Activated CD4-positive, alpha-beta T cell treated with anti-CD3 and anti-CD28 coated beads, Interleukin-2, amount 50 U/mL, for 24 hours (primary cell): ENCODE measurements at places on chromosomes 3 and 15.

- DNase-seq: no peak
These were observed 15.3 kb downstream of the LRRC49 start for GRCh38 chr15:70907784-70908471.

DNA sequence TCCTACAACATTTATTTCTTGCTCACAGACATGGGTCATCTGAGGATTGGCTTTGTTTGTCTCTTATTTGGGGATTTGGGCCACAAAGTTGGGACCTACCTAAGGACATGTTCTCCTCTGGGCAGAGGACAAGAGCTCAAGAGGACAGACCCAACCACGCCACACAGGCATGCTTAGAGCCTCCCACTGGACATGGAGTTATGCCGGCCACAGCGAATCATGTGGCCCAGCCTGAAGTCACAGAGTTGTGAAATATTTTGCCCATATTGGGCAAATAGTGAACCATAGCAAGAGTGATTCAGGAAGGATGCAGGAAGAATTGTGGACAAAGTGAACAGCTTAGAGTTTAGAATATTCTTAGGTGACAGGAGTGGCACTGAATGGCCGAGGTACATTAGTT lies 9.9 kb downstream of the TRAK1 start:
- DNase-seq: no peak

DNA sequence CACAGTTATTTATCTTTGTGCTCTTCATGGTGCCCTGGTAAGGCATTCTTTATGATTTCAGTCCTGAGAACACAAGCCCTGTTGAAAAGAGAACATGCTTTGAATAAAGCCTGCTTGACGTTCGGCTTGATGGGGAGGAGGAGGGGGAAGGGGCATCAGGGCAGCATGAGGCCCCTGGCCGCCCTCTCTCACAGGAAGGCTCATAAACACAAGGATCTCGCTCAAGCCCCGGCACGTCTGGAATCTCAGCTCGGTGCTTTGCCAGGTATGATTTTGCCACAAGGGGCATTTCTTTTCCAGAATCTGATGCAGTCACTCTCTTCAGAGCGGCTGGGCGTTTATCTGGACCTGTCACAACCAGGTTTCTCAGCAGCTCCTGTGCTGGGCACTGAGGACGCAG lies 129.4 kb downstream of the DNAJB8 start:
- no peak for DNase-seq

GRCh38 chr3:149663966-149664365 lies 6.1 kb upstream of the WWTR1 start:
- no peak for DNase-seq

GRCh38 chr15:62068071-62068809 lies 1.5 kb downstream of the C2CD4A start:
- DNase-seq: no peak

- DNase-seq: no peak
These were observed 8.1 kb downstream of the NKTR start for GRCh38 chr3:42608581-42608980.

GRCh38 chr3:55854494-55854893 lies 367.4 kb upstream of the WNT5A start:
- DNase-seq: no peak

GRCh38 chr3:160886421-160886820 lies 130.4 kb downstream of the PPM1L start:
- DNase-seq: no peak

- no peak for DNase-seq
These were observed 28.7 kb upstream of the ATP2B2 start for GRCh38 chr3:10534066-10534465.

GRCh38 chr3:106610362-106610959 lies 741.6 kb upstream of the CBLB start:
- DNase-seq: no peak

DNA sequence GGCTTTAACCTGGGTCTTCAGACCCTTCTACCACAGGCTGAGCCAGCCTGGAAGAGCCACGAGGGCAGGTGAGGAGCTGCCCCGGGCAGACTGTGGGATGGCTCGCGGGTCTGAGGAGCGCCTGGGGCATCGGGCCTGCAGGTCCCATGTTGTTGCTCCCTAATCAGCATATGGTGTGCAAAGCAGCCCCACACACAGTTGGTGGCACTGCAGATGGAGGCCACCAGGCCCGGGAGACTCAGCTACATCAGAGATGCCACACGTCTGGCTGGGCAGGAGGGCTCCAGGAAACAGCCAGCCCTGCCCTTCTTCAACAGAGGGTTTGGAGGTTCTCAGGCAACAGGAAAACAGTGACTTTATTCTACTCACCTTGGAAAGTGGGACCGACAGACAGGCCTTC lies 63.9 kb downstream of the XXYLT1 start:
- no peak for DNase-seq

GRCh38 chr3:126109880-126110235 lies 25.9 kb upstream of the SLC41A3 start:
- no peak for DNase-seq

GRCh38 chr3:134647902-134648760 lies 2.7 kb downstream of the KY start:
- no peak for DNase-seq

- DNase-seq: no peak
These were observed 340.4 kb upstream of the KCNMB2 start for GRCh38 chr3:178195824-178196223.

GRCh38 chr15:58758141-58758540 lies 8.6 kb upstream of the ADAM10 start:
- DNase-seq: no peak

- no peak for DNase-seq
These were observed 3.1 kb upstream of the HLTF start for GRCh38 chr3:149089395-149089794.

DNA sequence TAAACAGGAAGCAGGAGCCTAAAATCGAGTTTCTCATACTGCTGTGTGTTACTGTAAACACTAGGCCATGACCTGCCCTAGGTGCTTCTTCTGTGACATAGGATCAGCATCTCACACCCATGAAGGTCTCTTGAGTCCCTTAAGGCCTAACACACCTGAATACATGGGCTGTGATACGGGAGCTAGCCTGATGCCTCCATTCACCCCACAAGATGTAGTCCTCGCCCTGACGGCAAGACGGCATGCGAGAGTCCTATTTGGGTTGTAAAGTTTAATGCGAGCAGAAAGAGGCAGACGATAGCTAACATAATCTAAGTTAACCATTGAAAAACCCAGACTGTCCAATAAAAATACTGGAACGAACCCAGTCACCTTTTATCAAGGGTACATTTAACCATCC lies 241.1 kb upstream of the ICE2 start:
- no peak for DNase-seq

DNA sequence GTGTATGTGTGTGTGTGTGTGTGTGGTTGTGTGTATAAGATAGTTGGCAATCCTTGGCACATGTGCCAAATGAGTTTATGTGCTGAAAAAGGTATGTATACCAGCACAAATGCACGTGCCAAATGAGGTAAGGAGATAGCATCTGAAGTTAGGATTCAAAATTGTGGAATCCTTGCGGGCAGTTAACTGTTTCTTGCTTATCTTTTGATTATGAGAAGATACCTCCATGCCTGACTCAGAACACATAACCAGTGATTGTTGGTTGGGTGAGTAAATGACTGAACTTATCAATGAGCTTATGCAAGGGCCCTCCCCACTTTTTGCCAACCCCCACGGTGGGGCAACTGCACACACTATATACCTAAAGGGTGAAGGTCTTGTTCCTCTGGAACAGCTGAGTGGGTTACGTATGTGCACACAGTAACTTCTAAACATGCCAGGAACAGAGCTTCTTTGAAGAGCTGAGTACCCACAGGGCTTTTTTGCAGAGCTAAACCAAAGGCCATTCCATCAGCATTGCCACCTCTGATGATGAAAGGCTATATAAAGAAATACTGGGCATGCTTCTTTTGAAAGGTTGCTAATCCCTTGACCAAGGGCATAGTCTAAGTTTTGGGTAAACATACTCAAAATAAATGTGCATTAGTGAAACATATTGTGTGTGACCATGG lies 60.1 kb downstream of the MEIS2 start:
- no peak for DNase-seq

GRCh38 chr15:47769166-47769565 lies 51.9 kb downstream of the SEMA6D start:
- DNase-seq: no peak

- DNase-seq: no peak
These were observed 8.4 kb downstream of the MED12L start for GRCh38 chr3:151093905-151094304.

- DNase-seq: no peak
These were observed 23.3 kb downstream of the SLC6A6 start for GRCh38 chr3:14425581-14426304.

DNA sequence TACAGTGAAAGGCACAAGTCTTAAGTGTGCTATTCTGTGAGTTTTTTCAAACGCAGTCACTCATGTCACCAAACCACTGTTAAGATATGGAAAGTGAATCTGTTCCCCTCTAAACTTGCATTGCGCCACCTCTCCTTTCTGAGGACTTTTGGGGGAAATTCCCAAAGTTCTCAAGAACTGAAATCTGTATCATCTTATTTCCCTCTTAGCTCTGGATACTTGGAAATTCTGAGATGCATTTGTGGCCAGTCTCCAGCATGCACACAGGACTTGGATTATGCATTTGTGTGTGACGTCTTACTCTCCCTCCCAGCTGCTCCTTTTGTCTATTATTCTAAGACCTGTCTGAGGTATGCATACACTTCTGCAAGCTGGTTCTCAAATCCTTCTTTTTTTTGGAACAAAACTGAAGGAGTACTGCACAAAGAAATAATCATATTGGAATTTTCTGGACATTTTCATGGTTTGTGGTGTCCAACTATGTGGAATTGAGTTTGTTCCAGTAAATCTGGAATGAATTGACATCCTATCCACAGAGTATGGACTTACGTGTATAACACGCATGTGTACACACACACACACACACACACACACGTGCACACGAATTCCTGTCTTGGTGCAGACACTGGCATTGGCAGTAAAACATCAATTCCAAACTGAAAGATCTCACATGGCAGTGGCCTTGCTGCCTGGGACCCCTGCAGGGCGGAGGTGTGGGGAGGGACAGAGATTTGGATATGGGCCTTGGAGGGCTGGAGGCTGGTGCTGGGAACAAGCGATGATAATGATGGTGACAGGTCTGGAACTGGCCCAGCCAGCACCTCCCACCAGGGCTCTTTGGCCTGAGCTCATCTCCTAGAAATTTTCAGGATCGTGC lies 8.2 kb upstream of the LCTL start:
- DNase-seq: no peak
